ENCODE measurements at places on chromosomes 12 and 14.

- DNase-seq, result no peak
Observed at GRCh38 chr14:94112513-94113063, 2.1 kb downstream of the IFI27 start.

DNA sequence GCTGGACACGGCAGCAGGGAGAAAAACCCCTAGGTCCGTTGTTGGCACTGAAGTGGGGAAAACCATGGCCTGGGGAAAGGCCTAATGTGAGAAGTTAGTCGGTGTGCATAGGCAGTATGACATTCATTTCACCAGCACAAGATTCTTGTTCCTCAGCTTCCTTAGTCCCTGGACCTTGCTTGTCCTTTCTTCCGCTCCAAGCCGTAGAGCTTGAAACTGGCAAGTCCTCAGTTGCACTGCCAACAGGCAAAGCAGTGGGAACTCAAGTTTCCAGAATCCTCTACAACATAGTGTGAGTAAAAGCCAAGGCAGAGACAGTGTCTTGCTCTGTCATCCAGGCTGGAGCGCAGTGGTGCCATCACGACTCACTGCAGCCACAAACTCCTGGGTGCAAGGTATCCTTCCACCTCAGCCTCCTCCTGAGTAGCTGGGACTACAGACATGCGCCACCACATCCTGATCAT lies 138.5 kb upstream of the AMIGO2 start:
- no peak for DNase-seq

DNA sequence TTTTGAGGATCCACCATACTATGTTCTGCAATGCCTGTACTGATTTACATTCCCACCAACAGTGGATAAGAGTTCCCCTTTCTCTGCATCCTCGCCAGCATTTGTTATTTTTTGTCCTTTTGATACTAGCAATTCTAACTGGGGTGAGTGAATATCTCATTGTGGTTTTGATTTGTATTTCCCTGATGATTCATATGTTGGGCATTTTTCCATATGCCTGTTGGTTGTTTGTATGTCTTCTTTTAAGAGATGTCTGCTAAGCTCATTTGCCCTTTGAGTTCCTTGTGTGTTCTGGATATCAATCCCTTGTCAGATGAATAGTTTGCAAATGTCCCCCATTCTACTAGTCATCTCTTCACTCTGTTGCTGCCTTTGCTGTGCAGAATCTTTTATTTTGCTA lies 49.0 kb upstream of the MSRB3 start:
- DNase-seq, result peak; percentile 41

DNA sequence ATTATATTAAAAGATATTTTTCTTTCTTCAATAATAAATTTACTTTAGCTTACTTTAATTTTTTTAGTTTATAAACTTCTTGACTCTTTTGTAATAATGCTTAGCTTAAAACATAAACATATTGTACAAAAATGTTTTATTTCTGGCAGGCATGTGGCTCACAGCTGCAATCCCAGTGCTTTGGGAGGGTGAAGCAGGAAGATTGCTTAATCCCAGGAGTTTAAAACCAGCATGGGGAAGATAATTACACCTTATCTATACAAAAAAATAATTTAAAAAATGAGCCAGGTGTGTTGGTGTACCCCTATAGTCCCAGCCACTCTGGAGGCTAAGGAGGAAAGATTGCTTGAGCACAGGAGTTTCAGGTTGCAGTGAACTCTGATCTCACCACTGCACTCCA lies 120.7 kb downstream of the GPHN start:
- DNase-seq, result no peak

DNA sequence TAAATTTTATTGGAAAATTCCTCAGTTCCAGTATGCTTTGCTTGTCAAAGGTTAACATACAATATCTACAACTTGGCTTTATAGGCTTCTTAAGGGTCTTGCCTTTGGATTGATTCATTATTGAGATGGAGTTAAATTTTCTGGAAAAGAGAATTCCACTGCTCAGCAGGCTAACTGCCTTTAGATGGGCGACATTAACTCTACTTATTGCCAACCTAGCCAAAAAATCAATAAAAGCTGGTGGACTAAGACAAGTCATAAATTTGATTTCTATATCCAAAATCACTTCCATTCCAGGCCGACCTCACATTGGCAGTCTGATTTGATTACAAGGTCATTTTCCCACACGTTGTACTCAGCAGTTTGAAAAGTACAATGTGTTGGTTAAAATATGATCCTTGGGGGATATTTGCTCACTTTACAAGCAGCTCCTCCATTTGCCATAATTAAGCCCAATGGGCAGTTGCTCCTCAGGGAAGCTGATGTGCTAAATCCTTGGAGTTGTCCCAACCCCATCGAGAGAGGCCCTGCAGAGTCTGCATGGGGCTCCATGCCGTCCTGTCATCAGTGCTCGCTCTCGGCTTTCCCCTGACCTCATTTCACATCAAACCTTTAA lies 36.1 kb upstream of the CRY1 start:
- DNase-seq, result no peak

DNA sequence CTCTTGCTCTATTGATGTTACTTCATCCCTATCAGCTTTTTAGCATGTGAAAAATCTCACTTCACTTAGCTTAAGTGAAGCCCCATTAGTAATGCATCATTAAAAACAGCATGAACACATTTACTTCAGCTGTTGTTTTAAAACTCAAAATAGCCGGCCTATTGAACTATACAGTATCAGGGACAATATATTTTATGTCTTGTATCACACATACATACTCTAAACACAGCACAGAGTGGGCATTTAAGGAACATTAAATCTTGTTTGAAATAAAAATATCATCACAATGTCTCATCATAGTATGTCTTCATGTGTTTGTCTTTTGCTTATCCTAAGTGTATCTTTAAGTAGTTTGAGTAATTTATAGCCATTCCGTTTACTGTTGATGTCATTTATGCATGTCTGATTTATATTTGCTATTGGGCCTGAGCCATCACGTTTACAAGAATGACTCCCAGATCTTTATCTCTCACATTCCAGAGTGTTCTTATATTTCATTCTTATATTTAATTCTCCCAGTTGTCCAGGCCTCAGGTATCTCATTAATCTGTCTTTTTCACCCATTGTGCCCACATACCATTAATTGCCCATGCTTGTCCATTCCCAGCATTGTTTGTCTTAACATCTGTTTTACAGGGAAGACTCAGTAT lies 57.5 kb downstream of the ARHGAP5 start:
- DNase-seq, result no peak

DNA sequence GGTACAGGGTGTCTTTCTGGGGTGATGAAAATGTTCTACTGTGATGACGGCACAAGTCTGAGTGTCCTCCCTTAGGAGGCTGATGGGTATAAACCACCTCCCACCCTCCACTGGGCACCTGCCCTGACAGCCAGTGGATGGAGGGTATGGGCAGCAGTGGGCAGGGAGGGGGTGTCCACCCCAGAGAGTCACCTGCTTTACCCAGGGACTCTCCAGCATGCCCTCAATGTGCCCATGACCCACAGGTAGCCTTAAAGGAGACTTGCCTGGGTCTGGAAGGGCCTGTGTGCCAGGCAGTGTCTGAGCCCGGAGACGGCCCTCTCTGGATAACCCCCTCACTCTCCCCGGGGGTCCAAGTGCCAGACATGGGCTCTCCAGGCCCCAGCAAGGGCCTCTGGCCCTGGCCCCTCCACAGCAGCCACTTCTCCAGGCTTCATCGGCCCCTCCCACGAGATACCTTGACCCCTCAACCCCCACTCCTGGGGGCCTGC lies 38.8 kb downstream of the CCNK start:
- no peak for DNase-seq

GRCh38 chr14:82987502-82988124 lies 1454.0 kb upstream of the SEL1L start:
- no peak for DNase-seq

DNA sequence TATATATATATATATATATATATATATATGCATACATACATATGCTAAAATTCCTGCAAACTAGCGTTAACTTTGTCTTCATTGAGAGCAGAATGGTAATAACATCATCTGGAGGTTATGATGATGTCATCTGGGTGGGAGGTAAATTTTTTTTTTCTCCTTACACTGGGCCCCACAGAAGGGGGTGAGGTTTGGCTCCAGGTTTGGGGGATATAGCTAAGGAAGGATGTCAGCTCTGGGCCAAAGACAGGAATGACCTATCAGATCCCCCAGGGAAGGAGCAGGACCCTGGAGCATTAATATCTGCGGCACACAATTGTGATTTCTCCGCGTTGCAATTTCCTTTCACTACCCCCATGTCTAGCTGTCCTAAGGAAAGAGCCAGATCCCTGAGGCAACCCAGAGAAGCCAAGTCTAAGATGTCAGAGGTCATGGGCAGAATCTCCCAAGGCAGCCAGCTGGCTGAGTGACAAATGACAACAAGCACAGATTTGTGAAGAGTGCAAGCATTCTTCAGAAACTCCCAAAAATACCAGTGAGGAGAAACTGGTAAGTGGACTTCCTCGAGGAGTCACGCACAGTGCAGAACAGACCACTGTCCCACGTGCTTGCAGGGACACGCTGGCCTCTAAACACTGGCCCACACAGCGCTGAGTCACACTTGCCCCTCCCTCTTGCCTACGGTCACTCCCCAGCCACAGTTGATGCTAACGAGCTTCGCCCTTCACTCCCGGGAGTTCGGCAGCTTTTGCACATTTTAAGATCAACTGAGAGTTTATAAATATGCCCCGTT lies 9.9 kb downstream of the UBC start:
- peak; percentile 96 for DNase-seq

DNA sequence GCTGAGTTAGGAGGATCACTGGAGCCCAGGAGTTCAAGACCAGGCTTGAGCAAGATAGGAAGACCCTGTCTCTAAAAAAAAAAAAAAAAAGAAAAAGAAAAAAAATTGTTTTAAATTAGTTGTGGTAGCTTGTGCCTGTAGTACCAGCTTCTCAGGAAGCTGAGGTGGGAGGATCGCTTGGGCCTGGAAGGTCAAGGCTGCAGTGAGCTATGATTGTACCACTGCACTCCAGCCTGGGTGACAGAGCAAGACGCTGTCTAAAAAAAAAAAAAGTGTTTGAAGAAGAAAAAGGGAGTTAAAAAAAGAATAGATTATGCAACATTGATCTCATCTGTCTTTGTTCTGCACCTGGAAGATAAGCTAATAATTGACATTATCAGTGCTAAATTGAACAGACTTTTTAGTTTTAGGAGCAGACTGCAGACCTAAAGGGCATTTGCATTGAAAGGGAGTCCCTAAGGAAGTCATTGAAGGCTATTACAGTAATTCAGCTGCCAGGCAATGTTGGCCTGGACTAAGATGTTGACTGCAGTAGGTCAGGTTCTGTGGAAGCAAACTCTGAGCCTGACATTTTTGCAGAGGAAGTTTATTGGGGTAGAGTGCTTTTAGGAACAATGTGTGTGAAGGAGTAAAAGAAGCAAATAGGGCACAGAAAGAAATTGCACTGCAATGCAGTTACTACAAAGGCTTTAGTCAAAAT lies 215.8 kb downstream of the PCNX1 start:
- DNase-seq, result no peak

DNA sequence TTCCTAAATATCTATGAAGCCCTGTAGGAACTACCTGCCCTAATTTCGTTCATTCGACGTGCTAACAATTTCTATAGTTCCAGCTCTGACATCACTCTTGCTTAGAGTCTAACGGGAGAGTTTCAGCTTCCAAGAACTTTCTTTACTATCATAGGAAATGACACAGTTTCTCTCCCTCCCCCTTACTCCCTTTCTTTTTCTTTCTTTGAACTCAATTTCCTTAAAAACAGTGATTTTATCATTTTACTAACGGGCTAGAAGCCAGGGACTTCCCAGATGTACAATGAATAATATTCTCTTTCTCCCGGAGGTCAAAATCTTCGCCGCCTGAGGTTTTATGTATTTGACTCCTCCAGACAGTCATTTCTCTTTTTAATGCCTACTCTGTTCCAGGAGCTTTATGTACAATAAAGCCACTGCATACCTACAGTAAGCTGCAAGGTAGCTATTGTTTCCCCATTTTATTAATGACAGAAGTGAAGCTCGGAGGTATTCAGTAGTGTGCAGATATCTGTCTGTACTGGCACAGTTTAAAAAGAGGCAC lies 15.7 kb downstream of the SMCO2 start:
- peak; percentile 77 for DNase-seq

- no peak for DNase-seq
Observed at GRCh38 chr14:104434214-104435076, 145.1 kb upstream of the C14orf180 start.

DNA sequence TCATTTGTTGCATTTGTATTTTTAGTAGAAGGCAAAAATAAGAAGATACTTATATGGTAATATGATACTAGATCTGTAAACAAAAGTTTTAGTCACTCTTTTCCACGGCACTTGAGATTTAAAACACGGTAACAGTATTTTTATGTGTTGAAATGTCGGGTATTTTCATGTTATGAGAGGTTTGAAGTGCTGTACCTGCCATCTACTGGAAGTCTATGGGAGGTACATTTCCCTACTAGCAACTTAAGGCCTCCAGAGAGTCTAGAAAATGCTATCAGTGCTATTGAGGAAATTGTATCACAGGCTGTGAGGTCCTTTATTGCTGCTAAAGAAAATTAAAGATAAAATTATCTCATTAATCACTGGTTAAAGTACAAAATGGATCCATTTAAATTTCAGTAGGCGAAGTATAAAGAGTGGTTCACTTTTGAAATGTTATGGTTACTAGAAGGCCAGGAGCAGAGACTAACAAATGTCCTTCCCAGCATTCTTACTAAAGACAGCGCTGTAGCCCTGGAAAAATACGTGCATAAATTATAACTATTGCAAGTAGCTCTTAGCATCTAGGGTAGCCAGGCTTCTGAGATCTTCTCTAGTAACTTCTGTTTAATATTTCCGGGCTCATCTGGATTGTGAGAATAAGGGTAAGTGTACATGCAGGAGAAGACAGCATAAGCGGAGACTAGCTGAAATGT lies 77.6 kb upstream of the PRKD1 start:
- DNase-seq, result no peak

- no peak for DNase-seq
Observed at GRCh38 chr12:103128862-103129501, 171.5 kb downstream of the ASCL1 start.

DNA sequence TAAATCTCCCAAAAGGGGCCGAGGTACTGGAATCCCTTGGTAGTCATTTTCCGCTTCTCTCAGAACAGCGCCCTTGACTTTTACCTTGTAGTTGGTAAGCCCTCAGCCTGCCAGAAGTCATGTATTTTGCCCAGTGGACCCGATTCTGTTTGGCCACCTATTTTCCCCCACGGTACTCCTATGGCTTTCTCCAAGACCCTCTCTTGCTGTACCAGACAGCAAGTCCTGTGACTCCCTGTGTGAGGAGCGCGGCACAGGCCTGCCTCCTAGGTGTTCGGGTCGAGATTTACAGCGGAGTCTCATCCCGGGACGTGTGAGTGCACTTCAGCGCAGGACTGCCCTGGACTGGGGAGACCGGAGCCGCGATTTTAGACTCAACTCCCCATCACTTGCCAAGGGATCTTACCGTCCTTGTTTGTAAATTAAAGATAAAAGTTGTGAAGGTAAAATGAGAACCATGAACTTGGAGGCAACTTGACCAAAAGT lies 1.1 kb upstream of the MBD6 start:
- DNase-seq, result peak; percentile 7

DNA sequence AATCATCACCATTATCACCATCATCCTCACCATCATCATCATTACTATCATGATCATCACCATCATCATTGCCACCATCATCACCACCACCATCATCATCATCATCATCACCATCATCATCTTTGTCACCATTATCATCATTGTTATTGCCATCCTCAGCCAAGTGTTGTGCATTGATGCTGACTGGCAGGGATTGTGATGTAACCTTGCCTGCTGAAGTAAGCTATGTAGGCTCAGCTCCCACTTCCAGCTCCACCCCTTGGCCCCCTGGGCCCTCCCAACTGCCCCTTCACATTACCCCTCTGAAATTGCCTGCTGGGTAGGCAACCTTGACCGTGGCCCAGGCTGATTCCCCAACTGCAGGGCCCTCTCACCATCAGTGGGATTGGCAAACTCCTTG lies 37.6 kb downstream of the SVOP start:
- no peak for DNase-seq

- DNase-seq, result peak; percentile 80
Observed at GRCh38 chr14:89308232-89308959, 108.6 kb downstream of the FOXN3 start.
